Stomach (tissue), 19 donors: ENCODE measurements at places on chromosomes 4 and X. TPM values are rescaled to one million over a fixed set of nuclear protein-coding genes. Genes with fewer than 3 reads are reported as not detected.
A peak's percentile ranks its signal among the peaks of the same experiment; 100 is the strongest.

- no peaks in the 10 kb centered on the region for H3K27me3 ChIP-seq
- H3K27ac ChIP-seq = peak overlapping the region; percentile 81
- H3K4me3 ChIP-seq = no peak overlapping the region
- no peak for DNase-seq
- peaks cover 67% of the 10 kb centered on the region for H3K4me1 ChIP-seq
- H3K36me3 ChIP-seq = peaks cover 41% of the 10 kb centered on the region
These were observed 36.2 kb downstream of the CTBP1 start for GRCh38 chr4:1212546-1213335.

- no peak overlapping the region for H3K27ac ChIP-seq
- H3K4me3 ChIP-seq = no peak overlapping the region
- DNase-seq = no peak
- no peaks in the 10 kb centered on the region for H3K4me1 ChIP-seq
These were observed 30.5 kb downstream of the GPR50 start for GRCh38 chrX:151206871-151207270.

- H3K36me3 ChIP-seq = no peaks in the 10 kb centered on the region
- H3K4me1 ChIP-seq = peaks cover 5% of the 10 kb centered on the region
- peaks cover 4% of the 10 kb centered on the region for H3K27me3 ChIP-seq
- no peak overlapping the region for H3K4me3 ChIP-seq
- DNase-seq = no peak
- H3K27ac ChIP-seq = peak overlapping the region; percentile 59
These were observed 63.6 kb downstream of the REPS2 start for GRCh38 chrX:17009856-17010625.

DNA sequence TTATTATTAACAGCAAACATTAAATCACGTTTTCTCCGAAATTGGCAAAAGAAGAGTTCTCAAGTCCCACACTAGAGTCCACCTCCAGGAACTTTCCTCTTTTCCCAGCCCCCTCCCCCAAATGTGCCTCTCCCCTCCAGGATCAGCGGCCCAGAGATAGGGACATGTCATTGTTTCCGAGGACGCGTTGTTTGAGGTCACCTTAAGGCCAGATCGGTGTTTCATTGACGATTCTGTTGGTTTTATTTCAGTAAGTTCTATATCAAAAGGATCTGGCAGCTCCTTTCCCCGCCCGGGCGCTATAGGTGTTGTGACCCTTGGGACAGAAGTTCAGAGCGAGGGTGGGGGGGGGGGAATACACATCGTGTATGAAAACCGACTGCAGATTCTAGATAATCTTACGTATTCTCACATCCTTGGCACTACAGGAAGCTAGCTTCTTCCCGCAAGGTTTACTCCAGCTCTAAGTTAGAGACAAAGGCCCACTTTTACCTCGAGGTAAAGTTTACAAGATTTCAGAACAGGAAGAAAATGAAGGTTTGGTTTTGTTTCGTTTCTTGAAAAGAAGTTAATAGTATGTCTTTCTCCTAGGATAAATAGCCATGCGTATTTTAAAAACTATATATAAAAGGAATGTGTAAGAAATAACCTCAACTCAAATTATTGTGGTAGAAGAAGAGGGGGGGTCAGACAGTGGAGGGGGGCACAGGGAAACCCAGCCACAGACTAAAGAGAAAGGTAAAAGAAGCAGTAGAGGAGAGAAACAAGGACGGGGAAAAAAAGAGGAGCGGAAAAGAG is 739 bp upstream of the MSX1 start:
- H3K4me1 ChIP-seq = peaks cover 66% of the 10 kb centered on the region
- peak overlapping the region; percentile 55 for H3K4me3 ChIP-seq
- H3K27ac ChIP-seq = no peak overlapping the region

DNA sequence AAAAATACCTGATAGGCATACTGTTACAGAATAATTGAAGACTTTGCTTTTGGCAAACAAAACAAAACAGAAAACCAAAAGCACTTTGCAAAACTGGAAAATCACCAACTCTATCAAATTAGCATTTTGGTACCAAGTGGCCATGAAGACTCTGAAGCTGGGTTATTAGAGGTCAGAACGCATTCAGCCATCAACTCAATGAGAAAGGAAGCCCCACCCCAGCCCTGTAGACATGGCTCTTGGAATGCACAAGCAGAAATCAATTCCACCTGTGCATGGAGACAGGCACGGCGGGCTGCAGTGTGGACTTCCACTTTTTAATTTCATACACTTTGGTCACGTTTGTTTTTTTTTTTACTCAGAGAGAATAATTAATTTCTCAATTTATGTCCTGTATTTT is 93.6 kb upstream of the DHX15 start:
- H3K36me3 ChIP-seq = no peaks in the 10 kb centered on the region
- H3K4me1 ChIP-seq = no peaks in the 10 kb centered on the region
- H3K27ac ChIP-seq = no peak overlapping the region
- DNase-seq = no peak
- H3K27me3 ChIP-seq = no peaks in the 10 kb centered on the region
- no peak overlapping the region for H3K4me3 ChIP-seq

DNA sequence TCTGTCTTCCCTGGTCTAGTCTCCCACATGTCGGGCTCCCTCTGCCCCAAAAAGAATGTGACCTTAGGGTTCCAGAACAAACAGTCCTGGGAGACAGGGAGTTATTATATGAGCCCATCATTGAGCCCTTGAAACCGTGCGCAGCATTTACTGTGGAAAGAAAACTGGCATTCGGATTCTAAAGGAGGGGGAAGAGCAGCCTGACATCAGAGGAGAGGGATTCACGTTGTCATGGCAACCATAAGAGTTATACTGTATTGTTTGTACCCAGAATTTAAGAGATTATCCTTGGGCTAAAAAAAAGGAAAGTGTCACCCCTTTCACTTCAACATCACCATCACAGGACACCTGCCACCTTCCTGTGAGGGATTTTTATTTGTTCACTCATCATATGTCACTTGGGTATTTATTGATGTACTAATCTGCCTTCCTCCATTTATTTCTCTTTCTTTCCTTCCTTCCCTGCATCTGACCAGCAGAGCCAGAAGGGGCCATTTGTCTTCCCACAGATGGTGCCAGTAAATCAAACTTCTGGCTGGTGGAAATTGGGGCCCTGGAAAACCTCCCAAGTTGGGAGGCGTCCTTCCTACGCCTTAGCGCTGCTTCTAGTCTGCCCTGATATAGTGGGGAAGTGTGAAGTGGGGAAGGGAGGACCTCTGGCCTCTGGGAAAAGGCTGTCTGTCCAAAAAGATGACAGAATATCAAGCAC is 64.9 kb upstream of the FRMPD3 start:
- no peak overlapping the region for H3K27ac ChIP-seq
- H3K4me1 ChIP-seq = no peaks in the 10 kb centered on the region

Gene PCDH18
- 99.1 TPM for total RNA-seq

Gene PLRG1
- 35.8 TPM for total RNA-seq

Gene CT45A1
- total RNA-seq = not detected
